Stimulated activated naive CD4-positive, alpha-beta T cell (primary cell): ENCODE measurements at places on chromosomes 1 and 21.

- DNase-seq = no peak
Measured at GRCh38 chr21:33490991-33491372, 534 bp downstream of the DNAJC28 start.

- no peak for DNase-seq
Measured at GRCh38 chr1:239744851-239745250, 346.8 kb upstream of the FMN2 start.

- DNase-seq = peak; percentile 42
Measured at GRCh38 chr1:16905110-16905867, 9.5 kb downstream of the RNU1-2 start.

GRCh38 chr1:91221017-91221416 is 183.6 kb downstream of the HFM1 start:
- DNase-seq = no peak

DNA sequence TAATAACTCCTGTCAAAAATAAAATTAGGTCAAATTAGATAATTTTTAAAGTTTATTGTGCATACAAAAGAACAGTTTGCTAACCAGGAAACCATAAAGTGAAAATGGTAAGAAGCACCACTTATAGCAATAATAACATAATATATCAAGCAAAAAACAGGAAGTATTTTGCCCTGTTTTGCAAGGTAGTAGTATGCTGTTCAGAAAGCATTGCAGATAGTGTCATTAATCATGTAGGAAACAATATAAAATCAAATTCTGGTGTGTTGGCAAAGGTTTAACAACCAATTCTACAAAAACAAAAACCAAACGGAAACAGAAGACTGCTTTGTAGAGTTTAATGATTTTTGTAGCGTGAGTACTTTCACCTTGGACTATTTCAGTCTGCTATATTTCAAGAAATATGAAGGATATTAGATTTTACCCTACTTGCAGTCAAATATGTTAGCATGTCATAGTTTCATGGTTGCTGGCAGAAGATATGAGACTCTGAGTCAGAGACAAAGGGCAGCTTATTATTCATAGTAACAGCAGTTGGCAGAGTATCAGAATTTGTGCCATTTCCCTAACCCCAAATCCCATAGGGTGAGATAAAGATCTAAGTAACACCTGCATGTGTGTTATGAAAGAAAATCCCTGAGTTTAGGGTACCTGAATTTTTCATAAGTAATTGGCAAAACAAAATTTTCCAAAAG is 729.0 kb upstream of the BRINP3 start:
- no peak for DNase-seq

- no peak for DNase-seq
Measured at GRCh38 chr21:33058957-33059356, 11.0 kb upstream of the OLIG1 start.

DNA sequence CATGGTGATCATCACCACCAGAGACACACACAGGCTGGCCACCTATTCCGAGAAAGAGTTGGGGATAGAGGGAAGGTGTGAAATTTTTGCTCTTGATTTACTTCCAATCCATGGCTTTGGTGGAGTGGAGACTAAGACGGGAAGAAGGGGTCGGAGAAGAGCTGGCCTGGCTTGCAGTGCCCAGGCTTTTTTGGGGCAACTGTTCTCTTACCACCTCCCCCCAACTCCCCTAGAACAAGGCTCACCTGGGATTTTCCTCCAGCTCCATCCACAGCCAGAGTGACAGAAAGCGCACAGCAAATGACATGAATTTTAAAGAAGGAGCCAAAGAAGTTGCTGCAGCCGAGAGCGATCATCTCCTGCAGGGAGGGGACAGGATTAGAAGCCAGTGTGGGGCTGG is 16.0 kb downstream of the SLC26A9 start:
- no peak for DNase-seq
